ENCODE measurements at places on chromosomes 4 and X.

DNA sequence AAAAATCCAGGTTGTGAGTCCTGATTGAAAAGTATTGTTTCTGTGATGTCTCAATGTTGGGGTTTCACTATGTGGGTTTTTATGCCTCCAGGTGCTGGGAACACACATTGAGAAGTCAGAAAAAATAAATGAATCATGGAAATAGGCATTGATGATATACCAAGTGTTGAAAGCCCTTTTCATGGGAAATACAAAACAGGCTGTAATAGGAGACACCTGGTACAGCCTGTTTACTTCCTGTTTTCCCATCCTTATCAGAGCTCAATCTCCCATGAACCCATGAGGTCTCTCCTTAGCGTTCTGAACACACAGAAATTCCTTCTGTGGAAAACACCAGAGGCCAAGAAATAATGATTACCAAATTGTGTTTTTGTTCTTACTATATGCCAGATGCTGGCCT, 106.3 kb upstream of the BOD1L1 start:
- no peak for DNase-seq

DNA sequence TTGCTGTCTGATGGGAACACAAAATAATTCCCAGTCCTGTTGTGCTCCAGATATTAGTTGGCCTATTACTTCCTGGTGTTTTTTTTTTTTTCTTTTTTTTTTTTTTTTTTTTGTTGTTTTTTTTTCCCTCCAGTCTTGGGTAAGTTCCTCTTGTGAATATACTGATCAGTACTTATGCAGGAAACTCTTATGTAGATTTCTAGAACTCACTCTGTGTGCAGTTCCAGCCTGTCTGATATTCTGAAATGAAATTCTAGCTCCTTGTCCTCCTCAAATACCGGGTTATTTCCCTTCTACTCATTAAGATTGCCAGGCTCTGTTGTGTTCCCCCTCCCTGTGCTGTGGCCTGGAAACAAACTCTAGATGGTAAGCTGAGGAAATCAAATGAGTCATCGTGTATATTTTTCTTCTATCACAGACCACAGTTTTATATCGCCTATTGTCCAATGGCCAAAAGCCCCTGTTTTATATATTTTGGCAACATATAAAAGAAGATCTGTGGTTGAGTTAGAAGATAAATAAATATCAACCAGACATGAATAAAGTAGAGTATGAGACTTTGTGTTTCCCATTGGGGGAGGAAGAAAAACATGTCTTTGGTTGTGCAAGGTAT, 124.3 kb upstream of the UGT8 start:
- DNase-seq = no peak

DNA sequence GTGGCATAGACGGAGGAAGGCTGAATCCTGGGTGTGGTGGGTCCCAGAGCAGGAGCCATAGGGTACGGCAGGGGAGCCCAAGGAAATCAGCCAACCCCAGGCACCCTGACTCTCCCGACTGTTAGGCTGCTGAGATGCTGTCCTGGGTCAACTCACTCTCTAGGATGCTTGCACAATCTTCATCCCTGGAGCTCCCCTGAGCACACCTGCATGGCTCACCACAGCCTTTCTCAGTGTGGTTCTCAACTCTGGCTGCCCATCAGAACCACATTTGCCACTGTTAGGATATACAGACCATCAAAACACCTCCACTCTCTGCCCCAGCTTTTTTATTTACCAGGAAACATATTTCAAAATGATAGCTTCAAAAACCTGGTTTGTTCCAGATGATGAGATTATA, 236.3 kb downstream of the FBXW7 start:
- DNase-seq = no peak

- DNase-seq = no peak
Measured at GRCh38 chr4:102263024-102263787, 82.1 kb downstream of the SLC39A8 start.

DNA sequence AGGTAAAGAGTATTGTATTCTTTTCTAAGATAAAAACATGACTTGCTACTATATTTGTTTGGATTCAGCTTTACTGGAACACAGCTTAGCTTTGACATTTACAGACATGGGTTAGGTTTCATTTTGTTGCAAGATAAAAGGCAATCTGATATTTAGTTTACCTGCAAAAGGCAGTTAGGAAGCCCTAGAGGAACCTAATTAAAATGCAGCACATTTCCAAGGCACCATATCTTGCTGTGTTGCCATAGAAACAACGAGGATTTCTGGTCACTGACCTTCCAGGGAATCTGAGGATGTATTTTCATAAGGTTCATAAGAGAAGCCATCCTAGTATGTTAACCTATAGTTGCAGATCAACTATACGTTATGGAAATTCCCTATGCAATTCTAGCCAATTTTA, 116.0 kb downstream of the SNCA start:
- DNase-seq = no peak

DNA sequence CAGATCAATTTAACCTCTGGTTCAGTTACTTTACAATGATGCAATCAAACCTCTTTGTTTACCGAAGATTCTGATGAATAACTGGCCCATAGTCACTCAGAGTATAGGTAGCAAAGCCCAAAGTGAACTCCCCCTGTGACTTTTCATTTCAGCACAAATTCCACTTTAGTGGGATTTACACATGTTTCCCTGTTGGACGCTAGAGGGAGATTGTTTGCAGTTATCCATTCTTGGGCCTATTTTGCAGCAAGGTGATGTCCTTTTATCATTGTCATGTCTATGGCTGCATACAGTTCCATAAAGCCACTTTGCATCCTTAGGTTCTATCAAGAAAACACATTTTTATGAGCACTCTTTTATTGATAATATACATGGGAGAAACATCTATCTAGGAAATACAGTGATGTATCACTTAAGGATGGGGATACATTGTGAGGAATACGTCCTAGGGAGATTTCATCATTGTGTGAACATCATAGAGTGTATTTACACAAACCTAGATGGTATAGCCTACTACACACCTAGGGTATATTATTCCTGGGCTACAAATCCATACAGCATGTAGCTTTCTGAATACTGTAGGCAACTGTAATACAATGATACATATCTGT, 14.5 kb upstream of the DKK2 start:
- DNase-seq = no peak

DNA sequence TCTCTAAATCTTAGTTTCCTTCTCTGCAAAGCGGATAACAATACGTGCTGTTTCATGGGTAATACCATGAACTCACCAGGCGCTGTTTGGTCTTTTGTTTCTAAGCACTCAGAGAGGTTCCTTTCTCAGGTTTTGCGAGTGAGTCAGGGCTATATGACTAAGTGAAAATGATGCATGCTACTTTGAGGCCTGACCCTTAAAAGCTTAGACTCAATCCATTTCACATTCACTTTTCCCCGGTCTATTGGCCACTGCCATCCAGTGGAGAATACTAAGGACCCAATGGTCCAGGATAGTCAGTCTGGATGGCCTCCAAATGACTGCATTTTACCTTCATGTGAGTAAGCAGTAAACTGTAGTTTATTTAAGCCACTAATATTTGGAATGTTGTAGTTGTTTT, 400.8 kb upstream of the SLIT2 start:
- no peak for DNase-seq

- DNase-seq = no peak
Measured at GRCh38 chrX:2917767-2918166, 11.4 kb downstream of the ARSD start.

- DNase-seq = no peak
Measured at GRCh38 chrX:12488771-12489170, 302.4 kb upstream of the PRPS2 start.

DNA sequence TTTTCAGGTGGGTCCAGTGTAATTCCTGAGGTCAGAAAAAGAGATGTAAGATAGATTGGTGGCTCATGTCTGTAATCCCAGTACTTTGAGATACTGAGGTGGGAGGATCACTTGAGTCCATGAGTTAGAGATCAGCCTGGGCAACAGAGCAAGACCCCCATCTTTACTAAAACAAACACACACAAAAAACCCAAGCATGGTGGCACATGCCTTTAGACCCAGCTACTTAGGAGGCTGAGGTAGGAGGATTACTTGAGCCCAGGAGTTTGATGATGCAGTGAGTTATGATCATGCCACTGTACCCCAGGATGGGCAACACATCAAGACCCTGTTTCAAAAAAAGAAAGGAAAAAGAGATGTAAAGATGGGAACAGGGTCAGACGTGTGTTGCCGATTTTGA, 857.4 kb upstream of the NDST4 start:
- no peak for DNase-seq

DNA sequence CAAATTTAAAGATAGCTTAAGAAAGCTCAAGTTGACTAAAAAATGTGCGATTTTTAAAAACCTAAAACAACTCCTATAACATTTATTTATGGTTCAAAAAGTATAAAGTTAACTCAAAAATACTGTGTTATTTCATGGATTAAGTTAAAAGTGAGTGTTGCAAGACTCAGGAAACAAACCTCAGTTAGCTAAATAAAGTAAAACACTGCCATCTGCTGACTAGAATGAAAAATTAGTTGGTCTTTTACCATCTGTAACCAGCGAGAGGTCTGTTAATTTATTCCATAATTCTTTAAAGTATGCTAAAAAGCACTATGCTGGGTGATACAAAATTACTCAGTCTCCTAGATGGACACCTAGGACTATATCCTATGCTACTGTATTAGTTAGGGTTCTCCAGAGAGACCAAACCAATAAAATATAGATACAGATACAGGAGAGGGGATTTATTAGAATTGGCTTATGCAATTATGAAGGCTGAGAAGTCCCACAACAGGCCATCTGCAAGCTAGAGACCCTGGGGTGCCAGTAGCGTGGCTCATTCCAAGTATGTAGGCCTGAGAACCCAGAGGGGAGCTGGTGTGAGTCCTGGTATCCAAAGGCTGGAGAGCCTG, 4.9 kb upstream of the WDFY3 start:
- DNase-seq = no peak

DNA sequence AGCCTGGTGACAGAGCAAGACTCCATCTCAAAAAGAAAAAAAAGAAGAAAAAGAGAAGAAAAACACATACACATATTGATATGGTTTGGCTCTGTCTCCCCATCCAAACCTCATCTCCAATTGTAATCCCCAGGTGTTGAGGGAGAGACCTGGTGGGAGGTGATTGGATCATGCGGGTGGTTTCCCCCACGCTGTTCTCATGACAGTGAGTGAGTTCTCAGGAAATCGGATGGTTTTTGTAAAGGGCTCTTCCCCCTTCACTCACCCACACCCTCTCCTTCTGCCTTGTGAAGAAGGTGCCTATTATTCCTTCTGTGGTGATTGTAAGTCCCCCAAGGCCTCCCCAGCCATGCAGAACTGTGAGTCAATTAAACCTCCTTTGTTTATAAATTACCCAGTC, 68.4 kb downstream of the LDB2 start:
- DNase-seq = no peak

GRCh38 chr4:76546759-76547742, 112.0 kb downstream of the SHROOM3 start:
- DNase-seq = no peak

DNA sequence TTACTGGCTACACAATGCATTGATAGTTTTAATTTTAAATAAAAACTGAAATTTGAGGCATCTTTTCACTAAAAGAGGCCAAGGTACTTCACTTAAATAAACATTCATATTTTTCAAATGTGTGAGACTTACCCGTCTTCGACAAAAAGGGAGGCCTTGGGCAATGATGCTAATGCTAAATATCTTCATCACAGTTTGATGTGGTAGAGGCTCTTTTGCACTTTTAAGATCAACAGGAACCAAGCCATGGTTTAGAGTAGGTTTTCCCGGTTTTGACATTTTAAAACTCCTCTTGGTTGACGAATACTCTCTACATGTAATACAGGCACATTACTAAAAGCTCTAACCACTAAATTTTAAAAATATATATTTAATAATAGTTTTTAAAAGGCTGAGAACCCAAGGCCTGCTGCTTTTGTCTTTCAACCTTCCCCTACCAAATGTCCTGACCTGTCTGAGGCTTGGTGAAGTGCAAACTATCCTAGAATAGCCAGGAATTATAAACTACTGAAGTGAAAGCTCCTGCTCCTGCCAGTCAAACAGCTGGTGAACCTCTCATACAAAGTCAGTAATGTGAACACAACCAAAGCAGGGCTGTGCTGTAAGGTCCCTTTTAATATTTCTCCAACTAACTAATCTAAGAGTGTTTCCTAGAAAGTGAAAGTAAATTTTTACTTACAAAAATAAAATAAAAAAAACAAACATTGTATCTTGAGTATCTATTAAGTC, 153.7 kb downstream of the FBXW7 start:
- DNase-seq = peak; percentile 30

Measured in CD4-positive, alpha-beta T cell (primary cell).